ENCODE measurements at places on chromosomes 11 and 22.

GRCh38 chr11:65615950-65616574 is 486 bp downstream of the PCNX3 start:
- no peak for DNase-seq

DNA sequence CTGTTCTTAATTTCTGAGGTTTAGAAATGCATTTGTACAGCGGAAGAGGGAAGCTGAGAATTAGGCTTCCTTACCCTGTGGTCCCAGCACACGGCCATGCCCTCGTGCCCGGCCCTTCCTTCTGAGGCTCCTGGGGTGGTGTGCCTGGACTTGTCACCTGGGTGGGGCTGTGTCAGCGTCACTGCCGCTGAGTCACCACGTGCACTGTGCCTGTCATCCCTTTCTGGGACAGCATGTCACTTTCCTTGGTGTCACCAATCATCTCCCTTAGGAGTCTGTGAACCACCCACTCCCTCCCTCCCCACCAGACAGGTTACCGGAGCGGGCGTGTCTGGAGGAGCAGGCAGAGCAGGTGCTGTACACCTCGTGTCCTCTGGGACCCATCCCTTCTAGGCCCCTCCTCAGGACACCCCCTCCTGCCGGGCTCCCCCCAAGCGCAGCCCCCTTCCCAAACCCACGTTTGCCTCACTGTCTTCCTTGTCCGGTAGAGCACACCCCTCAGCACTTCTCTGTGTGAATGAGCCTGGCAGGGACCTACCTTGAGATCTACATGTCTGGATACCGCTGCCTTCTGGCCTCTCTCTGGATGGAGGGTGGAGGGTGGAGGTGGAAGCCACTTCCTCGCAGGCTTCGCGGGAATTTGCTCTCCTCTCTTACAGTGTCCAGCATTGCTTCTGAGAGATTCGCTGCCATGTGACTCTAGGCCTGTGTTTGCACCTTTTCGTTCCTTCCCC is 367.6 kb downstream of the TBC1D22A start:
- DNase-seq = no peak

DNA sequence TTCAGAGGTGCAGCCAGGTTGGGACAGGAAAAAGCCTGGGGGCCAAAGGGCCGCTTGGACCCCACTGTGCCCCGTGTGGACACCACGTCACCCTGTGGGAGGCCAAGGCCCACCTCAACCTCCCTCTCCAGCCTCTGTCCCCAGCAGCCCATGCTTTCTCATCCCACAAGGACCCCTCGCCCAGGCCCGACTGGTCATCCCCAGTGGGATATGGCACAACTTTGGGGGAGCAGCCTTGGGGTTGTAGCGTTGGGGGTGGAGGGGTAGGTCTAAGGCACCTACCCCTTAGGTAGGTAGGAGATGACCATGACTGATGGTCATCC is 44.0 kb downstream of the IGF2 start:
- no peak for DNase-seq

GRCh38 chr22:23405366-23405851 is 174.7 kb downstream of the IGLL1 start:
- DNase-seq = no peak
